ENCODE measurements at places on chromosomes 6 and 20. TPM values are rescaled to one million over a fixed set of nuclear protein-coding genes. Genes with fewer than 3 reads are reported as not detected.

DNA sequence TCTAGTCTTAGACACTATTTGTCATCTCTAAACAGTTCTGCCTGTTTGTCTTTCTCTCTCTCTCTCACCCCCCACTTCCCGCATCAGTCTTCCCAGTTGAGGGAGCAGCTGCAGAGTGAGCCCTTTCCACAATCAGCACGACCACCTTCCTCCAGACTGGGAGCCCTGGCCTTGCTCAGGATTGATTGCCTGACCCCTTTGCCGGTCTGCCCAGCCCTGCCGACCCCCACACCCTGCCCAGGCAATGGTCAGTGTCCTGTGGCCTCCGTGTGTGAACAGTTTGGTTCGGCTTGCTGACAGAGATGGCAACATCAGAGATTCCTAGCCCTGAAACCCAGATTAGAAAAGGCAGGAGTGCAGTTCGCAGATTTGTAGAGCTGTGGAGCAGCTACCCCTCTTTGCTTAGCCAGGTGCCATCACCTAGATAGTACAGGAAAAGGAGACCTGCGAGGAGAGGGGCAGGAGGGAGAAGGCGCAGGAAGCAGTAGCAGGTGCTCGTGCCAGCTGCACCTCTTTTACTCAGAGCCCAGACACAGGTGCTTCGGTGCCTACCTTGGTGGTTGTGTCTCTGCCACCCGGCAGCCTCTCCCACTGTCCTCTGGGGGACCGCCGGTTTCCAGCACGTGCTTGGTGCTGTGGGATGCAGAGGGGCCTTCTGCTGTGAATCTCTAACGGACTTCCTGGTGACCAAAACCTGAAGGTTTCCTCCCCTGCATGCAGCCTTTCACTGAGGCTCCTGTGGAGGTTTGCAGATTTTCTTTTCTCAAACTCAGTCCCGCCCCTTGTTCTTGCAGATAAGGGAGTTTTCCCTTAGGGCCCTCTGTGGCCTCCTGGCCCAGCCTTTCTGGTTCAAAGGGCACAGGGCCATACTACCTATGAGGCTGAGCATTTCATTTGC lies 92.4 kb downstream of the SCML4 start:
- peaks cover 37% of the 10 kb centered on the region for H3K27me3 ChIP-seq
- H3K4me3 ChIP-seq: peak overlapping the region; percentile 68
- H3K4me1 ChIP-seq: peaks cover 48% of the 10 kb centered on the region
- H3K27ac ChIP-seq: no peak overlapping the region
- H3K36me3 ChIP-seq: peaks cover 8% of the 10 kb centered on the region
- DNase-seq: no peak

GRCh38 chr6:30744054-30744805 lies at the start of gene IER3:
TSS of gene IER3 (minus strand) at chr6:30744547. CDS start at chr6:30744518, 29 bp downstream.
- peak within 1 kb of the TSS; percentile 91 for H3K27ac ChIP-seq
- H3K27me3 ChIP-seq: no peaks in the 10 kb centered on the region
- H3K4me3 ChIP-seq: peak within 1 kb of the TSS; percentile 99
- peaks cover 45% of the 10 kb centered on the region for H3K4me1 ChIP-seq

- H3K27ac ChIP-seq: peak overlapping the region; percentile 99
- peak overlapping the region; percentile 48 for H3K4me3 ChIP-seq
- H3K4me1 ChIP-seq: peaks cover 87% of the 10 kb centered on the region
- peaks cover 28% of the 10 kb centered on the region for H3K36me3 ChIP-seq
Measured at GRCh38 chr6:6655805-6656251, 67.3 kb downstream of the LY86 start.

- no peak within 1 kb of the TSS for H3K27ac ChIP-seq
- no peaks in the 10 kb centered on the region for H3K36me3 ChIP-seq
- peaks cover 14% of the 10 kb centered on the region for H3K4me1 ChIP-seq
- H3K27me3 ChIP-seq: peaks cover 40% of the 10 kb centered on the region
- peak within 1 kb of the TSS; percentile 75 for H3K4me3 ChIP-seq
Measured at GRCh38 chr6:49550492-49551077, at the start of gene C6orf141. TSS of gene C6orf141 (plus strand) at chr6:49550668. CDS start at chr6:49550793, 125 bp downstream.

GRCh38 chr6:63066055-63066704 lies 145.1 kb upstream of the FKBP1C start:
- H3K4me1 ChIP-seq: no peaks in the 10 kb centered on the region
- H3K27ac ChIP-seq: no peak overlapping the region
- DNase-seq: no peak
- no peaks in the 10 kb centered on the region for H3K36me3 ChIP-seq
- H3K27me3 ChIP-seq: no peaks in the 10 kb centered on the region

DNA sequence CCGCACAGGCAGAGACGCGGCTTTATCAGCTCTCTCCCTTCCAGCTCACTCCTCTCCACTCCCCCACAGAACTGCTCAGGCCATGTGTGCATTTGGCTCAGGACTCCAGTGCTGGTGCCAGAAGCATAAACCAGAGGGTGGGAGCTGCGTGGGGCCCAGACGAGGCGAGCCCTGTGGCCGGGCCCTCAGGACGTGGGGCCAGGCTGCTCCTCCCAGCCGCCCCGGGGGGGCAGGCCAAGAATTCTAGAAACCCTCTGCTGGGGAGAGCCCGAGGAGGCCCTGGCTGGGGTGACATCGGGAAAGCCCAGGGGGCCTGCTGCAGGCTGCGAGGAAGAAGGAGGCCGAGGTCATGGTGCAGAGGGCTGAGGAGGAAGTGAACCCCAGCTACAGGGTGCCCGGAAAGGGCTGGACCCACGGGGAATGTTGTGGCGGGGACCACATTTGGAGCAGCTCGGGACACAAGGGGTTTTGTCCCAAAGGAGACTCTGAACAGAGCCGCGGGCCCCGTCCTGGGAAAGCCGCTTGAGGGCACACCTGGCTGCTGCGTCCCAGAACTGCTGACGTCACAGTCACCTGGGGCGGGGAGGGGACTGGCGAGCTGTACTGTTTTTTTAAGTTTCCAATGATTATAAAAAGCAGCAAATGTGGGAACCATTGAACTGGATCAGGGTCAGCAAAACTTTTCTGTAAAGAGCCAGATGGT lies 107.1 kb downstream of the BANF2 start:
- no peak for DNase-seq
- no peaks in the 10 kb centered on the region for H3K36me3 ChIP-seq
- H3K4me1 ChIP-seq: no peaks in the 10 kb centered on the region
- H3K4me3 ChIP-seq: no peak overlapping the region
- no peak overlapping the region for H3K27ac ChIP-seq

DNA sequence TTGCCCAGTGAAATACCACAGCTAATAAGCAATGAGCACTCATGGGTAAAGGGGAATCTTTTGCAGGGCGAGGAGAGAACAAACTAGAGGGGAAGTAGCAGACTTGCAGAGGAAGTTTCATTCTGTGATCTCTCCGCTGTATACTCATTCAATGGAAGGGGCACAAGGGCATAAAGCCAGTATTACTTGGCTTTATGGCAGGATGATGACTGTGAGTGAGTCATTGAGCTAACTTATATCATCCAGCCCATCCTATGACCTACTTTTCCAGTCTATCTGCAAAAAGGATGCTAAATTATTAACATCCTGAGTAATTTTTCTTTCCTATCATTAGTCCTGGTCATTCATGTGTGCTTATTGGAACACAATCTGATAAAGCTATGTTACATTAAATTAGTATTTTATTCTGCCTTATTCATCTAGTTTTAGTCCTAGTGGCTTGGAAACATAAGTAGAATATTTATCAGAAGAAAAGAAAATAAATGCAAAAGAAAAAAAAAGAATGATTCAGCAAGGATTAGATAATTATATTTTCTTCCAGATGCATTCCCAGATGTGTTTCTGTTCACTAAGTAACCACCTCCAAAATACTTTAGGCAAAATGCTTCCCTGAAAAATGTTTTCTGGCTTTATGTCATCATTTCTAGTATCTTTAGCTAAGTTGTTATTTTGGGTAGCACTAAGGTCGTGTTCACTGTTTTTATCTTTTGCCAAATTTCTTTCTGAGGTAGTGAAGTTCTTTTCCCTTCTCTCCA lies 471.7 kb downstream of the CDKAL1 start:
- no peak for DNase-seq
- H3K27ac ChIP-seq: no peak overlapping the region
- H3K4me3 ChIP-seq: no peak overlapping the region

DNA sequence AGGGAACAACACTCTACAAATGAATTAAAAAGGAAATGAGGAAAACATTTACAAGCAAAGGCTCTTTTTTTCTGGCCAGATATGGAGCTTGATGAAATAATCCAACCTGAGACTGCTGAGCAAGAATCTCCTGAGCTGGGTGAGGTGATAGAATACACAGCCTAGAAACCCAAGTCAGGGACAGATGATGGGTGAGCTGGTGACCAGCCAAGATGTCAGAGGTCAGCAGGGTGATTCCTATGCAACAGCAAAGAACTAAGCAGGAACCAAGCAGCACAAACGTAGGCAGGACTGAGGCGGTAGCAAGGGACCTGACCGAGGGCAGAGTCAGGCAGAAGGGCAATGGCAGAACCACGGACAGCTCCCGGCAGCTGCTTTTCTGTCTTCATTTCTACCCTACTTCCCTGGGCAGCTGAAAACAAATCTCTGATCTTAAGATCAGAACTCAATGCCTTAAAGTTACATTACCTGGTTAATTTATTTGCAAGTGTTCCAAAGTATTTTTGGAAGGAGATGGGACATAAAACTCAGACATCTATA lies 75.1 kb downstream of the CDC40 start:
- no peak overlapping the region for H3K27ac ChIP-seq
- H3K36me3 ChIP-seq: no peaks in the 10 kb centered on the region
- DNase-seq: peak; percentile 9
- H3K4me1 ChIP-seq: no peaks in the 10 kb centered on the region
- H3K27me3 ChIP-seq: no peaks in the 10 kb centered on the region
- no peak overlapping the region for H3K4me3 ChIP-seq

GRCh38 chr20:24059174-24059573 lies 70.6 kb upstream of the GGTLC1 start:
- H3K36me3 ChIP-seq: no peaks in the 10 kb centered on the region
- H3K4me1 ChIP-seq: no peaks in the 10 kb centered on the region
- no peak for DNase-seq
- no peak overlapping the region for H3K27ac ChIP-seq
- H3K4me3 ChIP-seq: no peak overlapping the region

DNA sequence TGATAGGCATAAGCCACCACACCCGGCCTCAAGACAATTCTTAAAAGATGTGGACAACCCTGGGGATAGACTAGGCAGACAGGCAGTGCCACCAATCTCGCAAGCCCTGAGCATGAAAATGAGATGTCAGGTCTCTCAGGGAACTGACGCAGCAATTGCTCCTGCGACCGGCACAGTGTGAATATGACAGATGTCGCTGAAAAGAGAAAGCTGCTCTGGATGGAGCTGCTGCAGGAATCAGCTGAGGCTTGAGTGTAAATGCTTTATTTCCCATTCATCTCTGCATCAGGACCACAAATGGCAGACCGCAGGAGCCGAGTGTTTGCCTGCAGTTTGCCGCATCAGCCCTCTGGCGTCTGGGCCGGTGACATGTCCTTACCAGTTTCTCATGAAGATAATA lies 68.4 kb downstream of the TFAP2C start:
- no peaks in the 10 kb centered on the region for H3K4me1 ChIP-seq
- no peak overlapping the region for H3K4me3 ChIP-seq
- DNase-seq: no peak
- H3K27ac ChIP-seq: no peak overlapping the region

CST4 gene
- total RNA-seq: not detected

NRM gene
- total RNA-seq: 24.2 TPM

DCDC2 gene
- total RNA-seq: not detected
